Amniotic stem cell (primary cell): ENCODE measurements at places on chromosomes 7 and 10.

DNA sequence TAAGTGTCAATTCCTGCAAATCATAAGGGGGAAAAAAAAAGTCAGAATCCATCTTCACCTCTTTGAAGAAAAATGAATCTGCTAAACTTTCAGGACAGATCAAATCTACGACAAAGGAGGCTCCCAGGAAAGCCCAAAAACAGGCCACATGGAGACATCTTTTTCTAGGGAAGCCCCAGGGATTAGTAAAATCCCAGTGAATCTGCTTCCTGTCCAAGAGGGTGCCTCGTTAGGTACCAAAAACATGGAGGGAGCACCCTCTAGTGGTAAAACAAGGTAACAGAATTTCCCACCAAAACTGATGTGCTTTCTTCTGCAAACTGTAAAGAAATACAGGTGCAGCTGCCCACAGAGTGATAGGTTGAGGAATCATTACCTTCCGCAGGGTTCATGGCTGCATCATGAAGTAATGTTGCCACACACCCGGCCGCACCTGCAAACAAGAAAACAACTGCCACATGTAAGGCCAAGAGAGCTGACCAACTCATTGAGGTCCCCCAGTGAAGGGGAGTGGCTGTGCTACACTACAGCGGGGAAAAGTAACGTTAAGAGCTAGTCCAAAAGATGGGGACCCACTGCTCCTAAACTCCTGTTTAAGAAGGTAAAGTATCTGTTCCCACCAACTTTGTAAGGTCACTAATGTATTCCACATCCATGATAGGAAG is 7.9 kb downstream of the SLC25A28 start:
- DNase-seq: peak; percentile 17

GRCh38 chr7:43018446-43018845 is 86.3 kb downstream of the MRPL32 start:
- DNase-seq: no peak

DNA sequence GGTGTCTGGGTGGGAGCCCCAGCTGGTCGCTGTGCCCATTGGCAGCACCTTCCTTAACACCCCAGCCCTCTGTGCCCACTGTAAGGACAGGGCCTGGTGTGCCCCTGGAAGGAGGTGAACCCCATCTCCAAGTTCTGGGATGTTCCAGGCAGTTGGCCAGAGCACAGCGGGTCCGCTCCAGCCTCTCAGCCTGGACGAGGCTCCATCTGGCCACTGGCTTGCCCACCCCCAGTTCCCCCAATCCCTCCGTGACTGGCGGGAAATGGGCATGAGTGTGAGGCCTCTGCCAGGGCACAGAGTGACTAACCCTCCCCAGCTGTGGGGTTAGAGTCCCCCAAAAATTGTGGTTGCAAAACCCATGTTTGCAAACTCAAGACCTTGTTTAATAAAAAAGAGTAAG is 15.6 kb downstream of the GRIFIN start:
- DNase-seq: no peak

- DNase-seq: no peak
Observed at GRCh38 chr7:34747176-34747781, 89.3 kb downstream of the NPSR1 start.

GRCh38 chr7:104976966-104977636 is 36.9 kb upstream of the KMT2E start:
- DNase-seq: no peak
